Left hindlimb (tissue), 1 donor: ENCODE measurements at places on chromosomes 2 and 18.
A peak's percentile ranks its signal among the peaks of the same experiment; 100 is the strongest.

DNA sequence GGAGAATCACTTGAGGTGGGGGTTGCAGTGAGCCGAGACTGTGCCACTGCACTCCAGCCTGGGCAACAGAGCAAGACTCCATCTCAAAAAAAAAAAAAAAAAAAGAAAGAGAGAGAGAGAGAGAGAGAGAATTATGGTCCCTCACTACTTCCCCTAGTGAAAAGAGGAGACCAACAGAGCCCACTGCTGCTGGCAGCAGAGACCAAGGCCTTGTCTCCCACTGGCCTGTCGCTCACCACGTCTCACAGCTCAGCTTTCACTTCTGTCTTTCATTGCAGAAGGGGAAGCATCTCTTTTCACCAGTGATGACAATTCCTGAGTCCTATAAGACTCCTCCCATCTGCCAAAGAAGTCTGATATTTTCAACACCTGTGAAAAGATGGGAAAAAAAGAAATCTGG lies 81.3 kb downstream of the CLHC1 start:
- no peak for DNase-seq

GRCh38 chr2:158011055-158011771 lies 90.5 kb upstream of the UPP2 start:
- DNase-seq, result no peak

DNA sequence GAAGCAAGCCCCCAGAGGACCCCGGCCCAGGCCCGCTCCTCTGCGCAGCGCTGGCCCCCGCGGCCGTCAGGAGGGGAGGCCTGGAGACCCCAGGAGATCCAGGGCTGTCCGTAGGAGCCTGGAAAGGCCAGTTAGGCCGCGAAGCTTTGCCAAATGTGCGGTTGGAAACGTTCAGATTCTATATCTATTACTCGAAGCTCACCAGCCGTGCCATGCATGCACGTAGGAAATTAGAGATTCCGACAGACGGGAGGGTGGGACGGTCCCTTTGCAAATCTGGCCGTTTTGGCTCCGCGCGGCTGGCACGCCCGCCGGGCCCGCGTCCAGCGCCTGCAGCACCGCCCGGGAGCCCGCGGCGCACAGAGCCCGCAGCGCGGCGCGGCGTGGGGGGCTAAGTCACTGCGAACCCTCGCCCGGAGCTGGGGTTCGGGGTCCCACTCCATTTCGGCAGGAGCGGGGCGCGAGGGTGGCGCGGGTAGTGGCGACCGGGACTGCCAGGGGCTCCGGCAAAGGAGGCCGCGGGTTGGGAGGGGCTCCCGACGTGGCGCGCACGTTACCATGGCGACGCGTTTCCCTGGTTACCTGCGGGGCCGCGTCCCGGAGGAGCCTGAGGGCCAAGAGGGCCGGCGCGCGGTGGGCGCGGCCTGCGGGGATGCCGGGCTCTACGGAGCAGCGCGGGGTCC lies 488.6 kb upstream of the SMIM21 start:
- peak; percentile 78 for DNase-seq

- DNase-seq, result no peak
Measured at GRCh38 chr2:137178951-137179377, 413.6 kb downstream of the THSD7B start.

DNA sequence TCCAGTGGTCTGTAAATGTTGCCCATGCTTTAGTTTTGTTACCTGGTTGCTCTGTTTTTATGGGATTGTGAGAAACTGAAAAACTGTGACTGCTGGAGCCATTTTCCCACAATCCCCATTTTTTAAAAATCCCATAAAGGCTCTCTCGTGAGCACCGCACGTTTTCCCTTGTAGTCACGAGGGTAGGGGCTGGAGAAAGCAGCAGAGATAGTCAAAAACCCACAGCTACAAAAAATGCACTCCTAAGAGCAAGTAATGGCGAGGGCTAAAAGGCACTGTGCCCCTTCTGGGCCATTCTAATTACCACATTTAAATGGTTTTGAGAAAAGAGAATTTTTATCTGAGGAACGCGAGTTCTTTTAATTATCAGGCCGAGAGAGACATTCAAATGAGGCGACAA lies 1.8 kb upstream of the CTDP1 start:
- no peak for DNase-seq

DNA sequence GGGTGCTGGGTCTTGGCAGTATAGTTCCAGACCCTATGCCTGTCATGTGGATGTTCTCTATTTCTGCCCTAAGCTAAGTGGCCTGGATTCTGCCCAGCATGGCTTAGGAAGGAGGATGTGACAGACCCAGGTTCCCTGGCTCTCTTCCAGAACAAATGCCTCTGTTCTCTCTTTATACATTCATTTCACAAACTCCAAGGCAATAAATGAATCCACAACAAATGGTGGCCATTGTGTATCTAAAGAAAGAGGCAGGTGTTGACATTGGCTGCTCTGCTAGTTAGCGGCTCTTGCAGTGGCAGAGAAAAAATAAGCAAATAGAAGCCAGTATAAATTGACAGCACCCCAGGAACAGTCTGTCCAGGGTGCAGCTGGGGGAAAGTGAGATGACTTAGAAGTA lies 298.6 kb downstream of the SUCLG1 start:
- DNase-seq, result no peak

DNA sequence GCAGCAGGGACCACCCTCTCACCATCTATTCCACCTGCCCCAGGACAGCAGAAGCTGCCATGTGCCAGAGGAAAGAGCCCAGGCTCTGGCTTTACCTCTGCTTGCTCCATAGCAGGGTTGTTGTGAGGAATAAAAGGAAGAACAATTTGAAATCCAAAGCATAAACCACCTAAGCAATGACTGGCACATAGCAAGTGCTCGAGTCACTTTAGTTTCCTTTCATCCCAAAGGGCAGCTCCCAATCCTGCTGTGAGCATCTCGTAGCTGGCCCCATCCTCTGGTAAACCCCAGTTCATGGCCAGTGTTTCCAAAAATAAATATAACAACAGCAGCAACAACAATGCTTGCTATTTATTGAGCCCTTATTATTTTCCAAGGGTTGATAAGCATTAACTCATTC lies 923.5 kb downstream of the EPHA4 start:
- no peak for DNase-seq
